ENCODE measurements at places on chromosomes 6 and 20. TPM values are rescaled to one million over a fixed set of nuclear protein-coding genes. Genes with fewer than 3 reads are reported as not detected.

Gene PI16
- not detected for total RNA-seq

- no peak for DNase-seq
These were observed 423.8 kb upstream of the ID4 start for GRCh38 chr6:19413323-19413722.

Gene IRF4
- total RNA-seq, result not detected

GRCh38 chr20:41191562-41192500 lies 54.5 kb downstream of the PLCG1 start:
- DNase-seq, result no peak

Gene VARS1
- total RNA-seq, result 113 TPM

Gene VNN1
- under 0.01 TPM for total RNA-seq

Gene SLA2
- total RNA-seq, result not detected

GRCh38 chr6:169131390-169131789 lies 122.3 kb downstream of the THBS2 start:
- no peak for DNase-seq

DNA sequence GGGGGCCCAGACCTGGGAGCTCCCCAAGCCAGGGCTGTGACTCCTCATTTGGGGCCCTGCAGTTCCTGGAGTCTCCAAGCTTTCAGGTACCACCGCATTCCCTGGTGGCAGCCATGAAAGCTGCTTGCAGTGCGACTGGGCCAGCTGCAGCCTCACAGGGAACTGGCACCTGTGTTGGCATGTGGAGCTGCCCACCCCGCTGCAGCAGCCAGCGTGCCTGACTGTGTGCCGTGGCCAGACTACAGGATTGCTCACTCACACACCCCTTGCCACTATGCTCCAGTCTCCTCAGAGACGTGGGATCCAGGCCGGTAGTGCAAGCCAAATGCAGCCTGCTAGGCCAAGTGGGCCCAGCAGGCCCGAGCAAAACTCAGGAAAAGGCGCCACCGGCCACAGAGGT lies 450.7 kb downstream of the COL12A1 start:
- no peak for DNase-seq

Gene TCF21
- 1.0 TPM for total RNA-seq
